Esophagus squamous epithelium (tissue), 5 donors: ENCODE measurements at places on chromosomes 2 and 18.

- no peak for DNase-seq
Observed at GRCh38 chr2:181483876-181484275, 26.7 kb downstream of the ITGA4 start.

- DNase-seq: no peak
Observed at GRCh38 chr2:203835892-203836800, 31.4 kb upstream of the CTLA4 start.

GRCh38 chr18:77058290-77058835 is 74.2 kb downstream of the MBP start:
- DNase-seq: no peak

DNA sequence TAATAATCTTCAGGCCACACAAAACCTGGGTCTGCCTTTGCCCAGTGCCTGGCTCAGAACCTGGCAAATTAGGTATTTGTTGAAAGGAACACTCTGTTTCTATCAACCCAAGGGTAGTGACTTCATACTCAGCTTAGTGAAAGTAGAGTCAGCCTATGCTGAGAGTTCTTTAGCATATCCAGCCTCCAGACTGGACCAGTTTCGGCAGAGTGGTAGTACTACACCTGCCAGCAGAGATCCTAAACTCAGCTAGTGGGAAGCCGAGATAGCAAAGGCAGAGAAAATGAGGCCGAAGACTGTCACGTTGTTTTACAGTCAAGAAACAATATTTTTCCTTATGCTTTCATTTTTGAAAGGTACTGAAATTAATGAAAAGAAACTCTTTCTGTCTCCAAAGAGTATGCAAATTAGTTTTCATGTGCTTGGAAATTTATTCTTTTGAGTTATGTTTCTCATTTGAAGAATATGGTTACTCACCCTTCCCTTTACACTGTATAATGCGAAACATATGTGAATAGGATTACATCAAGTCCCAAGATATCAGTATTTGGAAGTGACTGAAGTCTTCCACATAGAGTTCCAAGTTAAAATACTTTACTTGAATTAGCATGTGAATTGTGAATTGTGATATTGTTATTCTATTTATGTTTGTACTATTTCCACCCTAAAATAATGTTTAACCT is 52.2 kb upstream of the UGP2 start:
- no peak for DNase-seq

- no peak for DNase-seq
Observed at GRCh38 chr2:202261531-202261930, 4.0 kb upstream of the NOP58 start.

DNA sequence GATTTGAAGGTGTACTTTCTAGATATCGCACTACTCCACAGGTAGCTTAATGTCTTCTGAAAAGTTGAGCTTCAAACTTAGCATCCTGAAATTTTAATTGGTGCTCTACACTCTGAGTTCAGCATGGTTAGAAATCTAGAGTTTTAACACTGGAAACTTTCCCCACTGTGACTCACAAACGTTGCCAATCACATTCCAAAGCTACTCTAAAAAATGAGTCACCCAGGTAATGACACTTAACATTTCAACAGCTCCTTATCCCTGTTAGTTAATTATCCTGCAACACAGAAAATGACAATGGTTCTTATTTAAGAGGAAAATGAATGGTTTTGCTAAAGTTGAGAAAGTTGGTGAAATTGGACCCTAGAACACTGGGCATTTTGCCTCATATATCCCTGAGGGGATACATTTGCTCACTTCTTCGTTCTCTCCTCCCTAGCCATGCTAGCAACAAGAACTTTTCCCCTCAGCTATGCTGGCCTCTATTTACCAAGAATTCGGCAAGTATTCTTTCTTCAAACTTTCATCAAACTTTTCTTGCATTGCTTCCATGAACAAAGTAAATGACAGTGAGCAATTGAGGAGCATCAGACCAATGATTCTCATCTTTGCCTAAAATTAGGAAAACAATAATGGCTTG is 1024.1 kb upstream of the KLHL29 start:
- no peak for DNase-seq

DNA sequence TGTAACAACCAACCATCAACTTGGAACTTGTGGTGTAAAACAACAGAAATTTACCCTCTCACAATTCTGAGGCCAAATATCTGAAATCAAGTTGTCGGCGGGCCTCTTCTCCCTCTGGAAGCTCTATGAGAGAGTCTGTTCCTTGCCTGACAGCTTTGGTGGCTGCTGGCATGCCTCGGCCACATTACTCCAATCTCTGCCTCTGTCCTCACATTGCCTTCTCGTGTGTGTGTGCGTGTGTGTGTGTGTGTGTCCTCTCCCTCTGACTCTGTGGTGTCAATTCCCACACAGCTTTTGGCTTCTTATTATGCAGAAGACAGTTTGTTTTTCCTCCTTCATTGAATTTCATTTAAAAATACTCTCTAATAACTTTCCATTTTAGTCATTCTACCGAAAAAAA is 50.4 kb downstream of the ZDBF2 start:
- DNase-seq: no peak

DNA sequence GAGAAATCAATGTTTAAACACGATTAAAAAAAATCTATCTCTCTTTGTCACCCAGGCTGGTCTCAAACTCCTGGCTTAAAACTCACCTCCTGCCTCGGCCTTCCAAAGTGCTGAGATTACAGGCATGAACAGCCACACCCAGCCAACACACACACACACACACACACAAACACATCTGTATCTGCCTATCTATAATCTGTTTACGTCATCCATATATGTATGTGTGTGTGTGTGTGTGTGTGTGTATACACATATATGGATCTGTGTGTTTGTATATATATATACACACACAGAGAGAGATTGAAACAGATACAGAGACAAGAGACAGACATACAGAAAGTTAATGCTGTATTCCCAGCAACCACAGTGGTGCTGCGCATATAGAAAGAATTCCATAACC is 497.1 kb downstream of the DSC3 start:
- DNase-seq: no peak

DNA sequence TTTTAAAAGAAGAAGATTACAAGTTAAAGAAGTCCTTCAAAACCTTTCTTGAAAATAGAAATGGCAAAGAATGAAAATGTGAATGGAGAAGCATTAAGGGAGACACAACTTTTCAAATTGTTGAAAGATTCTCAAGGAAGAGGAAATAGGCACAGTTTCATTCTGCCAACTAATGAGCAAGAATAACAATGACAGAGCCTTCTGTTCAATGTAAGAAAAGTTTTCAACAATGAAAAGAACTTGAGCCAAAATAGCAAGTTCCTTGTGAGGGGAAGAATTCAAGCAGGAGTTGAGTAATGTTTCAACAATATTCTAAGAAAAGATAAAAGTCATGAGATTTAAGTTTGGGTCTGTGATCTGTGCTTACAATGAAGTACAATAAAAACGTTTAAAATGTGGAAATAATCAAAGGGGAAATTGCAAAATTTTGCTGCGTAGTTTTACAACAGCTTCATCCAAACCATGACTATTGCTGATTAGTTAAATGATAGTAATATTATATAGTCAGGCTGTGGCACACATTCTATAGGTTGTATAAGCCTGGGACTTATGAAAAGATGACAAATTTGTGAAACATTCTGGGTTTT is 122.6 kb downstream of the METTL4 start:
- DNase-seq: no peak

DNA sequence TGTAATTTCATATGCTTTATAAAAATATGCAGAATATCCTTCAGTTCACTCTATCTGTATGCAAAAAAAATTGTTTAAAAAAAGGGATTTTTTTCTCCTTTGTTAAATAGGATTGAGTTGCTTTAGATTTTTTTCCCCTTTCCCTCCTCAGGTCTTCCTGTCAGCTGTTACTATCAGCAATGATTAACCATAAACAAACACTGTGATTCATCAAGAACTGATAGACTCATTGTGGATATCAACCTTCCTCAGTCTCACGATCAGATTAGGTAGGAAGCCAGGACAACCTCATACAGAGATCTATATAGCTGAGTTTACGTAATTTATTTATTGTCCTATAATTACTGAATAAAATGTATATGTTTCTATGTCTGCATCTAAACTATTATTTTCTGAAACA is 2136.2 kb upstream of the CELF4 start:
- no peak for DNase-seq

DNA sequence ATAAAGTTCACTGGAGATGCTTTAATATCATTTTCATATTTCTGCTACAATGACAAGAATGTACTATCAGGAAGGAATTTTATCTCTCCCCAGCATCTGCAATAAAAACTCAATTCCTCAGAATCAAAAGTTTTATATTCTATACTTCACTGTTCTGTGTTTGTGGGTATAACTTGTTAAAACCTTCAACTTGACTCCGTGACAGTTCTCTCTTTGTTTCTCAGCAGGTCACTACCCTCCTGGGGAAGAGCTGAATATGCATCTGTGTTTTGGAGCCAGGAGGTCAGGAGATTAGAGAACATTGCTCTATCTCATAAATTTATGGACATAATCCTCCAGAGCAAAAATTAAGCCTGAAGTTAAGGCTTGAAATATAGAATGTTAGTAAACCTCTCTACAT is 411.4 kb downstream of the TRIB2 start:
- DNase-seq: no peak

- DNase-seq: no peak
Observed at GRCh38 chr18:10119991-10120390, 206.2 kb downstream of the VAPA start.

DNA sequence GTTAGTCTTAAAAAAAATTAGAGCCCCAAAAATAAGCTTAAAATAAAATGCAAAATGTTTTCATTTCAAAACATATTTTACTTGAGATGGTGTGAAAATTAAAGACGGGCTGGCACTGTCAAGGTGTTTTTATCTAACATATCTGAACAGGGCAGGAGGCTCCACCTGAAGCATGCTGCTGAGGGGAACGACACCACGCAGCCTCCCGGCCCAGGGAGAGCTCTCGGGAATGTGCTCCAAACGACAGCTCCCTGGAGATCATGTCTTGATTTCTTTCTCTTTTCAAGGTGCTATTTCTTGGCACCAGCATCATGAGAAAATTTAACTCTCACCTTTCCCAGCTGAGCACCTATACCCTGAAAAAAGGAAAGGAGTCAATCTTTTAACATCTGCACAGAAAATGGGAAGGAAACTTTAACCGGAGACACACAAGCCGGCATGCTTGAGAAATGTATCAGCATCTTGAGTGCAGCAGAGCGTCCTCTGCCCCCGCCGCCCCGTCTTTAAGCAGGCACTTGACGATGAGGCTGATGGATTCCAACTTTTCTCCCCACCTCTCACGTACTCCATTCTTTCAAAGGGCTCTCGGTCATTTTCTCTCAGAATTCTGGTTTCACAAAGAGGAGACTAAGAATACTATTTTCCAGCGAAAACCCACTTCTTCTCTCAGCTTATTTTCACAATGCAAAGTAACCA is 56.6 kb downstream of the EIPR1 start:
- DNase-seq: no peak

DNA sequence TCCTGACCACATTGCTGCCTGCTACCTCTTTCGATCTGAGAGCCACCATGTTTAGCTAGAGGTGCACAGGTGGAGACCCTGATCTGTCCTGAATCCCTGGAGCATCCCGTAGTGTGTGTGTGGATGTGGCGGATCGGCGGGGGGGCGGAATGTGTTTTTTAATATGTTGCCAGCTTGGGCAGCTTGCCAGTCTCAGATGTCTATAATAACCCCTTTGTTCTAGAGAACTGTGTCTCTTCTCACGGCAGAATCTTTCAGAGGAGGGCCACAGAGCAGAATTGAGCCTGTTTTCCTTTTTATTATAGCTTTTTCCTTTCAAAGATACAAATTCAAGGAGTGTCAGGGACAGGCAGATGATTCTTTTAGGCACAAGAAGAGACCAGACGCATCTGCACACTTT is 934.1 kb upstream of the KLHL29 start:
- DNase-seq: no peak

- DNase-seq: no peak
Observed at GRCh38 chr2:146523196-146523595, 1321.6 kb upstream of the ACVR2A start.

GRCh38 chr2:109530712-109531111 is 83.1 kb downstream of the SEPTIN10 start:
- DNase-seq: no peak

GRCh38 chr2:134489732-134490384 is 228.9 kb downstream of the TMEM163 start:
- no peak for DNase-seq

DNA sequence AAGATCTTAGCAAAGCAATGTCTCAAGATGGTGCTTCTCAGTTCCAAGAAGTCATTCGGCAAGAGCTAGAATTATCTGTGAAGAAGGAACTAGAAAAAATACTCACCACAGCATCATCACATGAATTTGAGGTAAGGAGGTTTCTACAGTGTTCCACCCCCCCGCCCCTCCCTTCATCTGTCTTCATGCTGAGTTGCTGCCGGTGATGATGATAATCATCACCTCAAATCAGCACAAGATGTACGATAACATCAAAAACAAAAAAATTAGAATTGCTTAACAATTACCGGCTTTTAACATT is 14.6 kb downstream of the UGP2 start:
- DNase-seq: no peak

DNA sequence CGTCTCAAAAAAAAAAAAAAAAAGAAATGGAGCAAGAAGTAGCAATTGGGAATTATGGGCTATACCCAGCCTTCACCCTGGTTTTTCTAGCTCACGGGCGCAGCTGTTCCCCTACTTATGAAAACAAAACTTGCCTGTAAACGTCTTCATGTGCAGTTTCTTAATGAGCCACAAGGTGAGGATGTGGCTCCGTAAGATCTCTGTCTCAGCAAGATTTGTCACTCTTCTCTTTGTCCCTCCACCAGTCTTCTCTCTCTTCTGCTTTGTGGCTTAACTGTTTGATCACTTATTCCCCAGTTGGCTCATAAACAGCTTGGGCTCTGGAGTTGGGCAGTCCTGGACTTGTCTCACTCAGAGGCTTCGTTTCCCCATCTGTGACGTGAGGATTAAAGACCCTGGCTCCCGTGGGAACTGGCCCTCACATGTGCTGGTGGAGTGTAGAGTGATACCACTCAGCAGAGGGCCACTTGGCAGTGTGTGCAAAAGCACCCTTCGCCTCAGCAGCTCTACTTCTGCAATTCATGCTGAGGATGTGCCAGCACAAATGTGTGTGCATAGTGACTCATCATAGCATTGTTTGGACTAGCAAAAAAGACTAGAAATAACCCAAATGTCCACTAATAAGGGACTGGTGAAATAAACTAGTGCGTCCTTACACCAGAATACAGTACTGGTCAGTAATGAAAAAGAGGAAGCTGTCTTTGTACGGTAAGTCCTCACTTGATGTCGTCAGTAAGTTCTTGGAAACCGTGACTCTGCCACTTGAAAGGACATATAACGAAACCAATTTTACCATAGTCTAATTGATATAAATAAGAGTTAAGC is 8.7 kb downstream of the CEP68 start:
- DNase-seq: peak; percentile 19
